ENCODE measurements at places on chromosomes 7 and 10.

GRCh38 chr10:94627511-94627910 is 56.0 kb upstream of the CYP2C18 start:
- no peak for DNase-seq

DNA sequence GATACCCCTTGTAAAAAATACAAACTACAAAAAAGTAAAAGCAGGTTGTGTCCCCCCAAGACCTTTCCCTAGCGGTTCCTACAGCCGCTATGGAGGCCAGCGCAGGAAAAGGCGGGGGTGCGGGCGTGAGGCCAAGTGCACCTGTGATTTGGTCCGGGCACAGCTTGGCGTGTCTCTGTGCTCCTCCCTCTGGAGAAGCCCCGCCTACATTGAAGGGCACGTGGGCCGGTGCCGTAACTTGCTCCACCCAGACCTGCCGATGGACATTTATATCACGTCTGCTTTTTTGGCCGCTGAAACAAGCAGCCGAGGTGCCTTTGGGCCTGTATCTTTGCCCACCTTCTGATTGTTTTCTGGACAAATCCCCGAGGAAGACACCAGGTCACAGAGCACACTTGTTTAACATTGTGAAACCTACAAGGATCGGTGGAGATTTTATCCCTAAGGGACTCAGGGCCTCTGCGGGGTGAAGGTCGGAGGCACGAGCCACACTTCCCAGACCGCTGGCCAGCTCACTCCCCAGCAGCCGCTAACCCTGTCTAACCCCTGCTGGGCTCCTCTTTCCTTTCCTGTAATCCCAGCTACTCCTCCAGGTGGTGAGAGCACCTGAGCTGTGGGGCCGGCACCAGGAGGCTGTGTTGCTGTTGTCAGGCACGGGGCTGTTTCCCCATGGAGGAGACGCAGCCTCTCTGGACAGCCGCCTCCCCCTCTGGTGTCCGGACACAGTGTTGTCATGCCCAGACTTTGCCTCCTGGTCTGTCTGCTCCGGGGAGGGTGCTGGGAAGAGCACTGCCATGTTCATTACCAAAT is 18.8 kb upstream of the INPP5A start:
- DNase-seq = no peak

- DNase-seq = no peak
Observed at GRCh38 chr7:296373-296945, 6.5 kb downstream of the FOXL3 start.

- DNase-seq = no peak
Observed at GRCh38 chr7:16774294-16774693, 20.7 kb downstream of the TSPAN13 start.

DNA sequence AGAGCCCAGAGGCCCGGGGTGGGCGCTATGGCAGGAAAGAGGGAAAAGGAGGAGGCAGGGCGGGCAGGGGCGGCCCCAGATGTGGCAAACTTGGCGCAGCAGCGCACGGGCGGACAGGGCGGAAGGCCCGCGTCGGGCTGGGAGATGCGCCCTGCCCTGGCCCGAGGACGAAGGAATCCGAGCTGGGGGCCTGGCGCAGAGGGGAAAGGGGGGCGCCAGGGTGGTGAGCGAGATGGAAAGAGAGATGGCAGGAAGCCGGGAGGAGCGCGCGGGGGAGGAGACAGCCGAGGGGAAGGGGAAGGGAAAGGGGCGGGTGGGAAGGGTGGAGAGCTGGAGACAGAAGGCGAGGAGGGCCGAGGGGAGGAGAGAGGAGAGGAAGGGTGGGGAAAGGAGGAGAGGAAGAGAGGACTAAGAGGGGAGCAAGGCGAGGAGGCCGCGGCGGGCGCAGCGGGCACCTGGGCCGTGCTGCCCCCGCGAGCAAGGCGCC is at the start of gene MARVELD1:
Gene MARVELD1, plus strand, starts transcription at position 392 of the 487 bp plus-strand sequence. CDS start 147 bp downstream, outside the sequence.
- DNase-seq = no peak

DNA sequence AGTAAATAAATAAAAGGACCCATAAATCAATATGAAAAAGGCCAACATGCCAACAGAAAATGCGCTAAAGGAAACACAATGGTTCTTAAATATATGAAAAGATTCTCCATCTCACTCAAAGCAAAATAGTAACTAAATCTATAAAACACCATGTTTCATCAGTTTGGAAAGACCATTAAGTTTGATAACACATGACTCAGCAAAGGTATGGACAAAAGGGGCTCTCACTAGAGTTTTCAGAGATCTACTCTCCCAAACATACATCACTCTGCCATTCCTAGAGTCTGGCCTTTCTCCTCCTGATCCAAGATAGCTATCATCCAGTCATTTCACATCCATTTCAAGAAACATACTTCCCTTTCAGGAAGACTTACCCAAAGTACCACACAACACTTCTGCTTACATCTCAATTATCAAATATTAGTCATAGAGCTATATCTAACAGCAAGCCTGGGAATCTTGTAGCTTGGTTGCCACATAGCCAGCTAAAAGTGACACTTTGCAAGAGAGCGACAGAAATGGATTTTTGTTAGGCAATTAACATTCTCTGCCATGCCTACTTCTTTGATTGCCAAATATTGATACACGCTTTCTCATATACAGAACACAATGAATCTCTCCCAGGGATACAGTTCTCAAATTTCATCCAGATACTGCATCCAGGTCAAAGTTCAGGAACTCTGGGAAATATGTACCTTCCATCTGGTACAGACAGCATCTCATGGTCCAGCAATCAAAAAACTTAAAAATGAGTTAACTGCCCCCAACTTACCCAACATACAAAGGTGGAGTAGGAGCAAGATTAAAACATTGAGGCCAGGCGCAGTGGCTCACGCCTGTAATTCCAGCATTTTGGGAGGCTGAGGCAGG is 28.8 kb downstream of the TOMM7 start:
- DNase-seq = no peak

DNA sequence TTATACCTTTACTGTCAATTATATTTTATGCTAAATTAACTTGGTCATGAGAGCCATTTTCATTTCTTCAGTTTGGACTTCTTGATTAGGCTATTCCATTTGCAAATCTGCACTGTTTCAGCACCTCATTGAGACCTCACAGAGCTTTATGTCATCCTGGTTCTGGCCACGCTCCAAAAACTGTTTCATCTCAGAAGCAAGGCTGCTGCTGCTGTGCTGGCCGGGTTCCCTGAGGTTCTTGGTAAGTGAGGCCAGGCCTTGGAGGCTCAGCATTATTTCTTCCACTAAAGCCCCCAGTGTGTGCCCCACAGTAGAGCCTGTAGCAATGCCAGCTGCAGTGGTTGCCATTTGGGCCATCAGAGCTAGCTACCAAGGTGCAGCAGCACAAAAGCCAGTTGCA is 7.8 kb upstream of the ZNF485 start:
- DNase-seq = no peak

- DNase-seq = no peak
Observed at GRCh38 chr7:103996017-103996551, 6.6 kb upstream of the RELN start.

DNA sequence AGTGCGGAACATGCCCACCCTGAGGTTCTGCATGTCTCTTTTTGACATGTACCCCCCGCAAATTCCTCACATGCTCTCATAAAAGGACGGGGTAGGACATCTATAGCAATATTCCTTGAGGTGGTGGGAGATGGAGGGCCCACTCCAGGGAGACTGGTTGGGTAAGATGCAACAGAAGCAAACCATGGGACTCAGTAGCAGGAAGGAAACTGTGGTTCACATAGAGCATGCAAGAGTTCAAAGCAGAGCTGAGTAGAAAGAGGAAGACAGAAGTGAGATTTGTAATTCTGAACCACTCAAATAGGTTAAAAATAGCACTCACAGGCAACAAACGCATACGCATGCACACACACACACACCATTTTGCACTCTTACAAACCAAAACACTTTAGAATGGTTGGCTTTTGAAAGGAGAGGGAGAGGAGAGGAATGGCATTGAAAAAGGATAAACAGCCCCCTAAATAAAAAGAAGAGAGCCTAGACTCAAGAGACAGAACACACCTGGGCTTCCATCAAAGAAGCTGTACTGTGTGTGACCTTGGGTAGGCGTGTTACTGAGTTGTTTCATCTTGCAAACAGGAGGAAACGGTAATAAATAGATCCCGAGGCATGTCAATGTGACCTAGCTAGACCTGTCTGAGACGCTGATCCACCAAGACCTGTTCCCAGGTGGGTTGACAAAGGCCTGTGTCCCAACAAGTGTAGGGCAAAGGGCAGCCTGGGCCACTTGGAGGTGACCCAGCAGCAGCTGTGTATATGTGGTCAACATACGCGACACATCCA is 77.6 kb upstream of the LRRC4 start:
- DNase-seq = no peak

DNA sequence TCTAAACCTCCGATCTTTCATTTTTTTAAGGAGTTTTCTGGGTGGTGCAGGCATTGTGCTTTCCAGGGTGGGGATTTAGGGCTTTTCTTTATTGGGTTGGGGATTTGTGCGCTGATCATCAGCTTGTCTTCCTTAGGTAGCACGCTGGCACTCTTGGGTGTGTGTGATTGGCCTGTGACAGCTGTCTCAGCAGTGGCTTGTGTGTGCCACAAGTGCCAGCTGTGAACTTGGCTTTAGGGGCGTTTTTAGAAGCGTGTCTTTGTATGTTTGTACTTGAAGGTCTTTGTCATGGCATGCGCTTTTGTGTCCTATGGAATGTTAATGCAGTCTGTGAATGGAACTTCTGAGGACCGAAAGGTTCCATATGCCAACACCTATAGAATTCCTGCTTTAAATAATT is 788 bp downstream of the AKAP9 start:
- no peak for DNase-seq

GRCh38 chr7:21948364-21948763 is 2.7 kb upstream of the CDCA7L start:
- DNase-seq = no peak

DNA sequence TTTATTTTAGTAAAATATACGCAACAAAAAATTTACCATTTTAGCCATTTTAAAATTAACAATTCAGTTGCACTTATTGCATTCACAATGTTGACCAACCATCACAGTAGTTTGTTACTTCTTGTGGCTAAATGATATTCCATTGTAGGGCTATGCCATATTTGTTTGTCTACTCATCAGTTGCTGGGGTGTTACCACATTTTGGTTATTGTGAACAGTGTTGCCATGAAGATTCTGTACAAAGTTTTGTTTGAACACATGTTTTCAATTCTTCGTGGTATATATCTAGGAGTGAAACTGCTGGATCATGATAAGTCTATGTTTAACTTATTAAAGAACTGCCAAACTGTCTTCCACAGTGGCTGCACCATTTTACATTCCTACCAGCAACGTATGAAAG is 46.3 kb upstream of the ZNF365 start:
- DNase-seq = no peak

Measured in stimulated activated CD8-positive, alpha-beta memory T cell treated with anti-CD3 and anti-CD28 coated beads, Interleukin-4, amount 100 ng/mL, for 1 hour (primary cell).